Transverse colon (tissue), 4 donors: ENCODE measurements at places on chromosomes 13 and 19.
A peak's percentile ranks its signal among the peaks of the same experiment; 100 is the strongest.

DNA sequence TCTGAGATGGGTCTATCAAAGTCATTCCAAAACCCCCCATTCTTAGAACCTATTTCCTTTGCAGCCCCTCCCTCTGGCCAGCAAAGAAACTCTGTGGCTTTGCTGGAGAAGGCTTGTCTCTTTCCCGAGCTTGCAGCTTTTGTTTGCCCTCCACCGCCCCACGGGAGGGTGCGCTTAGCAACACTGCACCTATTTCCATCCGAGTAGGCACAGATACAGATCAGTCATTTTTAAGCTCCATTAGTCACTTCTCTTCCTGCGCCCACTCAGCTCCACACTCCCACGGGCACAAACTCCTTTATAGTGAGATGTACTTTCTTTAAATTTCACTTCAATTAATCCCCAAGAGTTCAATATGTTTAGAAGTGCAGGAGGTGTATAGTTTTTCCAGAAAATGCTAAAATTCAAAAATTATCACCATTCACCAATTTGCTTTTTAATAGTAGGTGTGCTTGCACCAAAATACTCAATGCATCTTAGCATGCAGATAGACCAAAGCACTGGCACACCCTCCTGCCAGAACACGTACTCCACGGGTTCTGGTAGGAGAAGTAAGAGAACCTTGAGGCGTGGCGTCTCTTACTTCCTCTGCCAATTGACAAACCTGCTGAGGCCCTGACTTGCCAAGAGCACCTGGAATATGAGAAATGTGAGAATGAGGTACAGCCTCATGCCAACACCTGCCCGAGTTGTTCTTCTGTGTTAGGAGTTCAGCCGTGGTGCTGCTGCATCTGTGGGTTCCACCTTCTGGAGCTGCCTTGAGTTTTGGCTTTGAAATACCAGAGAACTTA lies 183.7 kb downstream of the TEX29 start:
- no peak for DNase-seq

- no peak for DNase-seq
These were observed 46.2 kb downstream of the GATAD2A start for GRCh38 chr19:19451429-19452242.

DNA sequence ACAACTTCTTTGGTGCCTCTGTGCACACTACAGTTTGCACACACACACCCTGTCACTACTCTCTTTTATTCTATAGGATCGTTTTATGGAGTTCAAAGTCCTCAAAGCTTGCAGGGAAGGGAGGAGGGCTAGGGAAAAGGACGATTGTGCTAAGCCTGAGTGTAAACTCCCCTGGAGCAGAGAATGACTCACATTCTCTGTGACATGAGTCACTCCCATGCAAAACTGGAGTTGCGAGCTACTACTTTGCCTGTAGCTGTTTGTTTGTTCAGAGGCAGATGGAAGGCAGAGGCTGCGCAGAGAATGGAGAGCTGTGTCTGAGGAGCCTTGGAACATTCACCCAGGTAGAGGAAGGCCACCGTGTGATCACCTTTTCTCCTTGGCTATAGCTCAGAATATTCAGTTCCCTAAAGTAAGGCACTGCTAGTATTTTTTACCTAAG lies 80.5 kb upstream of the MBNL2 start:
- peak; percentile 88 for DNase-seq

DNA sequence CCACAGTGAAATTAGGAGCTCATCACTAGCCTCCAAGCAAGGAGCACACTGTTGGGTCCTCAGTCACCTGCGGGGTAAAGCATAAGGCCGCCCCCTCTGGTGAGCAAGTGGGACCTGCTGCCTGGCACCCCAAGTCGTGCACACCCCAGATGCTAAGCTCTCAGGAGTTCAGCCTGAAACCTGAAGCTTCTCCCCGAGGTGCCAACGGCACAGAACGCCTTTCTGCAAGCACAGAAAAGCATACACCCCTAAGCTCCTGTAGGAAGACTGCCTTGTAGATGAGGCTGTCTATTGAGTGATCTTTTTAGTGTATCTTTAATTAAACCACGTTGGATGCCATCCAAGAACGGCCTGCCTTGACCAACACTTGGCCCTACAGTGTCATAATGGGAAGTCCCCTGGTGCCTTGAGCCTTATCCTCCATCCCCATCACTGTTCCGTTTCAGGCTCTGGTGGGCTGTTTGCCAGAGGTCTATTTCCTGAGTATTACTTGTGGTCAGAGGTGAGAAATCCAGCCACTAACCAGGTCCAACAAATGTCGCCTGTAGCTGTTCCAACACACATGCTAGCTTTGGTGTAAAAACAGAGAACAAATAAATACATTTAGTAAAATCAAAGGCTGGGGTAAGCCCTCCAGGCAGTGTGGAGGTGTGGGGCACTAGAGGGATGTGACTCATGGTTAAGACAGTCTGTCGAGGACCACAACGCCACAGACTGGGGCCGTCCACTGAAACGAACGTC lies 44.8 kb downstream of the C13orf42 start:
- DNase-seq, result no peak

DNA sequence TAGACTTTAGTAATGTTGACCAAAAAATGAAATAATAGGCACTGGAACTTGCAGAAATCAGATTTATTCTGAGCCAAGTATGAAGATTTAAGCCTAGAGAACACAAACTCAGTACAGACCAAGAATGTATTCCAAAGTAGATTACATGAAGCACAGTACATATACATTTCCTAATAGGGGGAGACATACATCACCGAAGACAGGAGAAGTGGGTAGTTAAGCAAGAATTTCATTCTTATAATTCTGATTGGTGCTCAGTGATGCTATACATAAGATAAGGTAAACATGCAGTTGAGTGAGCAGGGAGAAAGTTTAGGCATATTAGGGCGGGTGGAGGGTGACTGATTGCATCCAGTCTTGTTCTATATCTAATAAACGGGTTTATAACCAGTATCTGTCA lies 2218.8 kb downstream of the PCDH9 start:
- DNase-seq, result no peak

- DNase-seq, result no peak
These were observed 324.0 kb downstream of the GPC5 start for GRCh38 chr13:91722267-91722884.

DNA sequence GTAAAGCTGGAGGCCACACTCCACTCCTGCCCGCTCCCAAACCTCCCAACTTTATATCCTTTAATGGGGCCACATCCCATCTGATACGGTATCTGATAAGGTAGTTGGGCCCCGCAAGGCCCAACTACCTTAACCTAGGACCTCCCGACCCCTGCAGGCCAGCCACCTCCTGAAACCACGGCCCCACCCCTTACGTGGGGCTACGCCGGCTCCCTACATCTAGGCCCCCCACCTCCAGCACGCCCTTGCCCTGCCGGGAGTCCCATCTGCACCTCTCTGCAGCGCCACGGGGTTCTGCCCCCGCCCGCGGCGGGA lies 2.2 kb downstream of the IGFLR1 start:
- no peak for DNase-seq

GRCh38 chr13:26254583-26255111 lies 718 bp downstream of the CDK8 start:
- peak; percentile 69 for DNase-seq

- DNase-seq, result no peak
These were observed 679 bp downstream of the ZNF471 start for GRCh38 chr19:56508290-56508778.

DNA sequence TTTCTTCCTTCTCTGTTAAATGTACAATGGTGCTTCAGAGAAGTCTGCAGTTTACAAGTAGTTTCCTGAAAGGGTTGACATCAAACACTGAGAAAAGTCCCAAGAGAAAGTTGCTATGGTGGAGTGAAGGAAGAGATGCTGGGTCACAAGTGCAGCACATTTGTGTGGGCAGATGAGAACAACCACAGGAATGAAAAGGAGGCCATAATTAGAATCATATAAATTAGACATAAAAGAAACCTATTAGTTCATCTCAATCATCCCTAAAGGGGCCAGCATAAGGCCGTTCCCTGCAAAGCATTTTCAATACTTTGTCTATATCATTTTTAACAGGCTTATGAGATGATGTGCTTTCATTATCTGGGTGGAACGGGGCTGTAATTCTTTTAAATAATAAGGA lies 359.2 kb downstream of the IRS2 start:
- no peak for DNase-seq
